ENCODE measurements at places on chromosomes 3 and 15. TPM values are rescaled to one million over a fixed set of nuclear protein-coding genes. Genes with fewer than 3 reads are reported as not detected.

Gene EHHADH
- 0.41 TPM for polyA plus RNA-seq

Gene CSTA
- polyA plus RNA-seq: not detected

Gene ACTR8
- polyA plus RNA-seq: 13.2 TPM

Gene SST
- not detected for polyA plus RNA-seq

Gene UROC1
- not detected for polyA plus RNA-seq

Gene MEGF11
- not detected for polyA plus RNA-seq

Gene TMEM207
- not detected for polyA plus RNA-seq

Gene FANCI
- 3.7 TPM for polyA plus RNA-seq

Gene SI
- polyA plus RNA-seq: not detected

Gene UQCRC1
- 156 TPM for polyA plus RNA-seq

Gene SLC28A2
- polyA plus RNA-seq: not detected

Gene NR2E3
- not detected for polyA plus RNA-seq
